ENCODE measurements at places on chromosomes 4 and X. TPM values are rescaled to one million over a fixed set of nuclear protein-coding genes. Genes with fewer than 3 reads are reported as not detected.

DNA sequence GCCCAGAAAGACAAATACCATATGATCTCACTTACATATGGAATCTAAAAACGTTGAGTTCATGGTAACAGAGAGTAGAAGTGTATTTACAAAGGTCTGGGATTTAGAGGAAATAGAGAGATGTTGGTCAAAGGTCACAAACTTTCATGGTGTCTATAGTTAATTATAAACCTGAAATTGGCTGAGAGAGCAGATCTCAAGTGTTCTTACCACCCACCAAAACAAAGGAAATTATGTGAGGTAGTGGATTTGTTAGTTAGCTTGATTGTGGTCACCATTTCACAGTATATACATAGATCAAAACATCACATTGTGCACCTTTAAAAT, 186.8 kb downstream of the NWD2 start:
- no peak for DNase-seq

DNA sequence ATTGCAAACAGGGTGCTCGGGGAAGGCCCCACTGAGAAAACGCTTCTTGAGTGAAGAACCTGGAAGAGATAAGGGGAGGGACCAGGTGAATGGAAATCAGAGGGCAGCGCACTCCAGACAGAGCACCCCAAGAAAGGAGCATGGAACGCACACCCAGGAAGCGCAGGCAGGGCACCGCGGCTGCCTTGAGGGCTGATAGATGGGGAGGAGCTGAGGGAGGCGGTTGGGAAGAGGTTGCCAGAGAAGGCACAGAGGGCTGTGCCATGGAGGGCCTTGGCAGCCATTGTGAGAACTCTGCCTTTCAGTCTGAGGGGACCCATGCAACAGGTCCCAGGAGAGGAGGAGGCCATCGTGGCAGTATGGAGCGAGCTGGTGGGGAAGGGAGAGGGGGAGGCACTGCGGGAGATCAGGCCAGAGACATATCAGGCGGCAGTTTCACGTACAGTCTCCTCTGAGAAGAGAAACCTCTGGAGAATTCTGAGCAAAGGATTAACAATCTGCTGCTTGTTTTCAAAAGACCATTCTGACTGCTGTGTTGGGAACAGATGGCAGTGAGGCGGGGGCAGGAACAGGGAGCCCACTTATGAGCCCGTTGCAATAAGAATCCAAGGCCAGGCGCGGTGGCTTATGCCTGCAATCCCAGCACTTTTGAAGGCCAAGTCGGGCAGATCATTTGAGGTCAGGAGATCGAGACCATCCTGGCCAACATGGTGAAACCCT, 83.7 kb downstream of the PCYT1B start:
- no peak for DNase-seq

DNA sequence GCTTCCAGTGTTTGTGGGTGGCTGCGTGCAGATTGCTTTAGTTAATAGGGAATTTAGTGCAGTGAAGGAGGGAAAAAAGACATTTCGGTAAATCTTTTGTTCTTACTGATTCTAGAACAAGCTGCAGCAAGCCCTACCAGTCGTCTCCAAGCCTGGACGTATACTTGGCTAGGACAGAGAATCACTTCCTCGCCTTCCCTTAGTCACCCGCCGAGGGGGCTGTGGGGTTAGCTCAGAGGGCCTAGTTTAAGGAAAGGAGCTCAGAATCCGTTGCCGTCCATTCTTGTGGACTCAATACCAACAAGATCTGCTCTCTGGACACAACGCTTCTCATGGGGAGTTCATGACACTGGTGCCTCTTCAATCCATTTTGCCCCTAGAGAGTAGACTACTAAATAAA, 36.3 kb upstream of the FAT1 start:
- no peak for DNase-seq

- no peak for DNase-seq
Observed at GRCh38 chrX:27675493-27675892, 85.3 kb downstream of the DCAF8L2 start.

GRCh38 chrX:77070202-77070918, 376.8 kb upstream of the FGF16 start:
- DNase-seq = no peak

GRCh38 chr4:3387154-3387942, 54.4 kb upstream of the HGFAC start:
- DNase-seq = no peak

DNA sequence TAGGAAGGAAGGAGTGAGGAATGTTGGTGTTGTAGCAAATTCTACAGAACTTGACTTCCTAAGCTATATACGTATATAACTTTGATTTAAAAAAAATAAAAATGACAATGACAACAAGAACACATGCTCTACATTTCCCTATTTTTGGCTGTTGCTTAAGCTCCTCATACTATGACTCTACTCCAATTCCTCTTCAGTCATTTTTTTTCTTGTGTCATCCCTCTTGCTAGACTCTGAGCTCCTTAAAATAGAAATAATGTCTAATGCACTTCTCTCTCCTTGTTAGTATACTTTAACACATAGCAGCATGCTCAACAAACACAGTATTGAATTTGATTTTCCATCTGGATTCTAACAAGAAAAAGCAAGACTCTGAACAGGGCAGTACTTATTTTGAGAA, 144.0 kb downstream of the HDX start:
- no peak for DNase-seq

DNA sequence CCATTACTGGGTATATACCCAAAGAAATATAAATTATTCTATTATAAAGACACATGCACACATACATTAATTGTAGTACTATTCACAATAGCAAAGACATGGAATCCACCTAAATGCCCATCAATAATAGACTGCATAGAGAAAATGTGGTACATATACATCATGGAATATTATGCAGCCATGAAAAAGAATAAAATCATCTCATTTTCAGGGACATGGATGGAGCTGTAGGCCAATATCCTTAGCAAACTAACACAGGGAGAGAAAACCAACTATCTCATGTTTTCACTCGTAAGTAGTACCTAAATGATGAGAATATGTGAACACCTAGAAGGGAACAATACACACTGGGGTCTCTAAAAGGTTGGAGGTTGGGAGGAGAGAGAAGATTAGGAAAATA, 86.0 kb upstream of the GALNTL6 start:
- DNase-seq = no peak

GRCh38 chr4:71595576-71596108, 188.2 kb downstream of the GC start:
- no peak for DNase-seq

DNA sequence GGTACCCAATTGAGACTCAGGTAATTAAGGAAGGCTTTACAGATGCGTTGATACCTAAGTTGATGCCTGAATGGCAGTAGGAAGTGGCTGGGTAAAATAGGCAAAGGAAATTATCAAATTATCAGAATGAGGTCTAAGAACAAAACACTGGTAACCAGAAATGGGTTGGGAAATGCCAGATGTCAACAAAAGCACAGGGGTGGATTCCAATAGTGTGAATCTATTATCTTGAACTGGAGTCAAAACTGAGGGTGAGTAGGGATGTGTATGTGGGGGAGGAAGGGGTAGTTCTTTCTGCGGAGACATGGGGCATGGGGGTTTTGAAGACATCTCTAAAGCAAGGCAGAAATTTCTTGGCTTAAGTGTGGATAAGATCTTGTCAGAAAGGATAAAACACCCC, 16.0 kb upstream of the SEPTIN6 start:
- DNase-seq = no peak

DNA sequence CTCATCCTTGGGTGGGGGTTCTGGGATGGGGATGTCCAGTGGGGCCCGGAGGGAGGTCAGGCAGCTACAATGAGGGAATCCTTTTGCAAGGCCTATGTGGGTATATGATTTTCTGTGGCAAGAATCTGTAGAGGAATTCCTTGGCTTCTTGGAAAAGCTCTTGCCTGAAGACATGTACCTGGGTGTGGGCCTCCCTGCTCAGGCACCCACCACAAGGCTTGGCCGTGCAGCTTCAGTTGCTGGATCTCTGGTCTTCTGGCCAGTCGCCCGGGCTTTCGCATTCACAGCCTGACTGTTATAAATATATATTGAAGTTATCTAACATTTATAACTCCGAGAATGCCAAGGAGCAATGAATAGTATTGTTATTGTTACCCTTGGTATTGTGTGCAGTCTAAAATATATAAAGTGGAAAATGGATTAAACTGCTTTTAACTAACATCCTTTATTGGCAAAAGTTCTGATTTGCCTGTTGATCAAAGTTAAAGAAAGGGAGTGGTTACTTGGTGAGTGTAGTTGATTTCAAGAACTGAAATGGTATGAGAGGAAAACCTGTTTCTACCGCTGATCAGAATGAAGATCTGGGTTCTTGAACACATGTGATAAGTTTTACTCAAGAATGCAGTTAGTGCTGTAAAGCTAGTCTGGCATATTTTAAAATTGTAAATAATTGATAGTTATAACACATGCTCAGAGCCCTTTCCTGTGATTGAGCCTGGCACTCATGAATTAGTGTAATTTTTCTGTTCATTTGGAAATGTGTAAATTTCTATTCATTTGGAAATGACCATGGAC, 36.0 kb downstream of the PTTG2 start:
- no peak for DNase-seq

DNA sequence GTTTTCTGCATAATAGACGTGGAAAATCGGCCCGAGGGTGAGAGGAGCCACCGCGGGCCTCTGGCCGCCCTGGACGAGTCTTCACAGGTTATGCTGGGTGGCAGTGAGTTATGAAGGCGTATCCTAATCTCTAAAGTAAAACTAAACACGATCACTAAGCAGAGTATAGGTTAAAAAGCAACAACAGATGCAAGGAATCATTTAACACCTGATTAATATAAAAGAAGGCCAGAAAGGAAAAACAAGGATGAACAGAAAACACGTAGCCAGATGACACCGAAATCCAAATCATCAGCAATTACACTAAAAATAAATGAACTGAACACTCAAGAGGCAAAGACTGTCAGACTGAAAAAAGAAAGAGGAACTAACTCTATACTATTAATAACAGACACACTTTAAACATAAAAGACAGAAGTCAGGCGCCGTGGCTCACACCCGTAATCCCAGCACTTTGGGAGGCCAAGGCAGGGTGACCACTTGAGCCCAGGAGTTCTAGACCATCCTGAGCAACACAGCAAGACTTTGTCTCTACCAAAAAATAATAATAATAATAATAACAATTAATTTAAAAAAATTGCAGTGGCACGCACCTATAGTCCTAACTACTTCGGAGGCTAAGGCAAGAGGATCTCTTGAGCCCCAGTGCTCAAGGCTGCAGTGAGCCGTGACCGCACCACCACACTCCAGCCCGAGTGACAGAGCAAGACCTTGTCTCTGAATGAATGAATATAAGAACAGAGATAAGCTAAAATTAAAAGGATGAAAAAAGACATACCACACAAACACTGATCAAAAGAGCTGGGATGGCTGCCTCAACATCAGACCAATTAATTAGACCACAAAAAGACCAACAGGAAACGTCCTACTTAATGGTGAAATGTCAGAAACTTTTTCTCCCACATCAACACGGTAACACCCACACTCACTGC, 30.0 kb downstream of the CTBP1 start:
- no peak for DNase-seq

- no peak for DNase-seq
Observed at GRCh38 chr4:57777876-57778275, 667.7 kb upstream of the IGFBP7 start.

TEX13B gene
- not detected for total RNA-seq

CFAP47 gene
- 0.09 TPM for total RNA-seq

COL25A1 gene
- 21.3 TPM for total RNA-seq

NDST4 gene
- total RNA-seq = not detected

PHOX2B gene
- not detected for total RNA-seq

HSFX3 gene
- total RNA-seq = not detected

PRSS12 gene
- 0.44 TPM for total RNA-seq

CFP gene
- total RNA-seq = 7.4 TPM
